ENCODE measurements at places on chromosomes 12 and 14.

GRCh38 chr14:103178521-103178920 lies 55.3 kb downstream of the TNFAIP2 start:
- DNase-seq: no peak

DNA sequence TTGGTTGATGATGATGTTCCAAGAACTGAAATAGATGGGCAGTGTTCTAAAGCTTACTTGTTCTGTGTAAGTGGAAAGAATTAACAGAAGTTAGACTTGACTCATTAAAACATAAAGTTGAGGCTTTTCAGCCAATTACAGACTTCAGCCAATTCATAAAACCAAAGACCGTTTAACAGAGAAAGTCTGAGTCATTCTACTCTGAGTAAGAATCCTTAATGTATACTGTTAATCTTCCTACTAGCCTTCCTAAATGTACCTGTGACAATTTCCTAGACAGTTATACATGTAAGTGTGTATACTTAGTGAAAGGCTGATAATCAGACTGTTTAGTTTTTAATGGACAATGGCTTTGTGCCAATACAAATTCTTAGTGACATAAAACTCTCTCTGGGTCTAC lies 681.0 kb downstream of the RPL10L start:
- no peak for DNase-seq

DNA sequence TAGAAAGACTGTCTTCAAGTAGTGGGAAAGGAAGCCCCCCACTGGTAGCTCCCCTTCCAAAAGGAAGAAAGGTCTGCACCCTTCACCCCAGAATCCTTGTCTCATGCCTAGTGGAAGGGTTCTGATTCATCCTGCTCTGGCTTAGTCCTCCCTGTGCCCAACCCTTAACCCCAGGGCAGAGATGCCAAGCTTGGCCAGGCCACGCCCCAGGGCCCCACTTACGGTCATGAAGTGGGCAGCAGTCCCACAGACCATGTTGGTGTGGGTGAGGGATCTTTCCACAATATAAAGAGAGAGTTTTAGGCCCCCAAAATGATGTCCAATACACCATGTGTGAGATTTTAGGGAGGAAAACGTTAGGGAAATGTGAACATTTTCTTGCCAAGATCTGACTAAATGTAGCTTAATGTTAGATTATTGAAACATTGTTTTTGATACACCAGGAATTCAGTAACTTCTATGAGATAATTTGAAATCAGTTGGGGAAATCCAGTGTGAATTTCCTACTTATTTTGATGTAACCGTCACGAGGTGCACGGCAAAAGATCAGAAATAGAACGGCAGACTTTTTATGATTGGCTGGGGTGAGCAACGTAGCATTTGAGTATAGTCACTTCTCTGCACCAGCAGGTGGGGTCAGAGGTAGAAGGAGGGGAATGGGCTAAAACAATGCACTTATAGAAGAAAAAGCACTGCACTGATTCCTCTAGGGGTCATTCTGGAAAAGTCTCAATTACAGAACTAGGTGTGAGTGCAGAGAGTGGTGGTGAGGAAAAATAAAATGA lies 8.2 kb upstream of the SSPN start:
- no peak for DNase-seq

DNA sequence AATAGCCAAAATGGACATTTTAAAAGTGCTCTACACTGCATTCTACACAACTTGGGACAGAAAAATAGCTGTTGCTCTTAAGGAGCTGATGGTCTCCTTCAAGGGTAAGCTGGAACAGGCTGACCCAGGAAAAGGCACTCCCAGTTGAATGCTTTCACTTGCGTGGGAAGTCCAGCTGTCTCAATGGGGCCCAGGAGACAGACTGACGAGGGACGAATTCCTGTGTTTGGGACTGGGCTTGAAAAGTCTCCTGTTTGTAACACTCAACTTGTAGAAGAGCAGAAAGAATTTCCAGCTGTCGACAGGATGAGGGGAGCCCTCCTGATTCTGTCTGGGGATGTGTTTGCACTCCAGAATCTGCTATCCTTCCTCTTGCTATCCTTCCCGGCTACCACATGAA lies 180.8 kb downstream of the ZFP36L1 start:
- peak; percentile 76 for DNase-seq

GRCh38 chr14:68908803-68909202 lies 70.3 kb downstream of the ACTN1 start:
- no peak for DNase-seq

DNA sequence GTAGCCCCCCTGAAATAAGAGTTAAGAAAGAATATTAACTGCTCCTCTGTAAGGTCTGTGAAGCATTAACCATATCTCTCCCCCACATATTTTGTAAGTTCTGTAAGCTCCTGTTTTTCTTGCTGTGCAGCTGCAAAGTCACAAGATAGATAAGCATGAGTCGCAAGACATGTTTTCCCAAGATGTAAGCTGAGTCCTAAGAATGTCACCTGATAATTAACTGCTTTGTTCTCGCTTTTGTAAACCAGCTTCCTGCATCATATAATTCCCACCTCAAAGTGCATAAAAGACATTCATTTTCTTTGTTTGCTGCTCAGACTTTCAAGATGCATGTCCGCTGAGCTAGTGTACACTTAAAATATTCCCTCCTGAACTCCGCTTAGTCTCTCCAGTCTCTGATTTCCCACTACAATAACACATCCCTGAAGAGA lies 27.0 kb upstream of the PHC1 start:
- no peak for DNase-seq

GRCh38 chr12:133165776-133166175 lies 15.5 kb upstream of the ZNF268 start:
- no peak for DNase-seq

DNA sequence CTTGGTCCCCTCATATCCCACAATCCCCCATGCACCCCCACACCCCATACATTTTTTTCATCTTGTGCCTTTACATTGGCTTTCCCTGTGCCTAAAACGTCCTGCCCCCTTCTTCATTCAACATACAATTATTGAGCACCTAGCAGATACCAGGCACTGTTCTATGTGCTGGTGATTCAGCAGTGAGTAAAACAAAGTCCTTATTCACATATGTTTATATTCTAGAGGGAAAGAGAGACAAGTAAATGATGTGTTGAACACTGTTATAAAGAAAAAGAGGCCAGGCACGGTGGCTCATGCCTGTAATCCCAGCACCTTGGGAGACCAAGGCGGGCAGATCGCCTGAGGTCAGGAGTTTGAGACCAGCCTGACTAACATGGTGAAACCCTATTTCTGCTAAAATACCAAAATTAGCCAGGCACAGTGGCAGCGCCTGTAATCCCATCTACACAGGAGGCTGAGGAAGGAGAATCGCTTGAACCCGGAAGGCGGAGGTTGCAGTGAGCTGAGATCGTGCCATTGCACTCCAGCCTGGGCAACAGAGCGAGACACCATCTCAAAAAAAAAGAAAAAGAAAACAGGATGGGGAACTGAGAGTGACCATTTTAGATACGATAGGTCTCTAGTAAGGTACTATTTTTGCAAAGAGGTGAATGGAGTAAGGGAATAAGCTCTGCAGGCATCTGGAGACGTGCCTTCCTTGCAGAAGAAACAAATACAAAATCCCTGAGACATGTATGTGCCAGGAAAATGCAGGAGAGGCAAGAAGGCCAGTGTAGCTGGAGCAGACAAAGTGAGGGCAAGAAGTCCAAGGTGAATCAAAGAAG lies 12.2 kb downstream of the SLC7A7 start:
- DNase-seq: no peak

- no peak for DNase-seq
These were observed 11.1 kb downstream of the PRKAB1 start for GRCh38 chr12:119679081-119679480.

- DNase-seq: no peak
These were observed 1.9 kb upstream of the GPR33 start for GRCh38 chr14:31489691-31490090.

DNA sequence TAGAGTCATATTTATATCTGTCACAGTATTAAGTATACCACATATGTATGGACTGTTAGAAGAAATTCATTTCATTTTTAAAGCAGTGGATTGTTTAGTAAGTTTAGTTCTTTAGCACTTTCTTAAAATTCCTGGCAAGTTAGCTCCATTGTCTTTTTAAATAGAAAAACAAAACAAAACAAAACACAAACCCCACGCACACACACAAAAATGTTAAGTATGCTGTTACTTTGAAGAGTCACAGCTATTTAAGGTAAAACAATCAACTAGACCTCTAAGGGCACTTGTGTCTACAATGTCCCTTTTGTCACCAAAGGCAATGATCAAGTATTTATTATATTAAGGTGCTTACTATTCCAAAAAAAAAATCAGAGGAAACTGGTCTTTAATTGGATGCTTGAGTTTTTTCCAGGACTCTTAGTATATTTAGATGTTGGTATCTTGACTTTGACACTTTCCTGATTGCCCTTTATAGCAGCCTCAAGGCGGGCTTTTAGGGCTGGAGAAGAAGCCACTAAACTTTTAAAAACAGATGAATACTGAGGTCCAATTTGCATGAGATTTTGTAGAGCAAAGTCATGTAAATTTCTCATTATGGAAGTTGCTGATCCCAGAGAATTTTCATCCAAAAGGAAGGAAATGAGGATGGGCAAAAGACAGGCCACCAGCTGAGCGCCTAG lies 85.5 kb upstream of the HECTD1 start:
- no peak for DNase-seq

DNA sequence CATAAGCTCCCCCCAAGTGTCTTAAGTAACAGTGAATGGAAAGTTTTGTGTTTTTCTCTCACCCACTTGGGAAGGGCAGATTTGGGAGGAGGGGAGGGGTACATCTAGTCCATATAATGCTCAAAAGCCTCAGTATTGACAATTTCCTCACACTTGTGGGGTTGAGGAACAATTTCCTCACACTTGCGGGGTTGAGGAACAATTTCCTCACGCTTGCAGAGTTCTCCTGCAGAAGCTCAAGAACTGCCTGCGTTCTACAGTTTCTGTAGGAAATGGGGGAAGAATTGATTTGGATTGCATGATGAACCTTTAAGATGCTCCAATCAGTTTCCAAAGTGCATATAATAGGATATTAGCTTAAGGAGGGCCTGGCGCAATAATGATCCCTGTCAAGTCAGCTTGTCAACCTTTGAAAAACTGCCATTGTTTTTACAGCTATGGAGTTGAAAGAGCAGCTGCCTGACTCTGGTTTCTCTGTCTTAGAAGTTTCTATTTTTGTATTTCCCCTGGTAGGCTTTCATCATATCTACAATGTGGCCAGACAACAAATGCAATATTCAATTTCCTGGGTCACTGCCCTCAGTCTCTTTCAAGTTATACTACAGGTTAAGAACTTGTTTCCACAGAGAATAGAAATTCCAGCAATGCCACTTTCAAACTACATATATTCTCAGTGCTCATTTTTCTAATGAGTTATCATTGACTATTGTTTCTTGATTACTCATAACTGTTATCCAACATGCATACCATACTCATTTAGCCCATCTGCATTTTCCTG lies 66.5 kb downstream of the PLEKHG7 start:
- no peak for DNase-seq

- no peak for DNase-seq
These were observed 12.7 kb downstream of the GNPNAT1 start for GRCh38 chr14:52778702-52779101.

Measured in heart left ventricle (tissue), 16 donors.